ENCODE measurements at places on chromosomes 7 and 10. TPM values are rescaled to one million over a fixed set of nuclear protein-coding genes. Genes with fewer than 3 reads are reported as not detected.

NPY gene
- 2.9 TPM for total RNA-seq

NPSR1 gene
- total RNA-seq, result not detected

MEOX2 gene
- 13.8 TPM for total RNA-seq

PTPRN2 gene
- total RNA-seq, result 136 TPM

CABCOCO1 gene
- total RNA-seq, result not detected

NKX2-3 gene
- total RNA-seq, result 5.8 TPM

SLC39A12 gene
- not detected for total RNA-seq

SEPTIN7 gene
- 103 TPM for total RNA-seq

GLCCI1 gene
- 26.6 TPM for total RNA-seq

PRRT4 gene
- total RNA-seq, result not detected

BMPR1A gene
- 21.6 TPM for total RNA-seq

CPA2 gene
- 4.1 TPM for total RNA-seq

RPEL1 gene
- total RNA-seq, result not detected

FGFR2 gene
- 170 TPM for total RNA-seq

FKBP6 gene
- not detected for total RNA-seq

TMEM178B gene
- not detected for total RNA-seq

GATA3 gene
- 0.14 TPM for total RNA-seq

CHN2 gene
- total RNA-seq, result 41.4 TPM

DPYSL4 gene
- not detected for total RNA-seq

PKD2L1 gene
- not detected for total RNA-seq
